ENCODE measurements at places on chromosomes 1 and 21.

DNA sequence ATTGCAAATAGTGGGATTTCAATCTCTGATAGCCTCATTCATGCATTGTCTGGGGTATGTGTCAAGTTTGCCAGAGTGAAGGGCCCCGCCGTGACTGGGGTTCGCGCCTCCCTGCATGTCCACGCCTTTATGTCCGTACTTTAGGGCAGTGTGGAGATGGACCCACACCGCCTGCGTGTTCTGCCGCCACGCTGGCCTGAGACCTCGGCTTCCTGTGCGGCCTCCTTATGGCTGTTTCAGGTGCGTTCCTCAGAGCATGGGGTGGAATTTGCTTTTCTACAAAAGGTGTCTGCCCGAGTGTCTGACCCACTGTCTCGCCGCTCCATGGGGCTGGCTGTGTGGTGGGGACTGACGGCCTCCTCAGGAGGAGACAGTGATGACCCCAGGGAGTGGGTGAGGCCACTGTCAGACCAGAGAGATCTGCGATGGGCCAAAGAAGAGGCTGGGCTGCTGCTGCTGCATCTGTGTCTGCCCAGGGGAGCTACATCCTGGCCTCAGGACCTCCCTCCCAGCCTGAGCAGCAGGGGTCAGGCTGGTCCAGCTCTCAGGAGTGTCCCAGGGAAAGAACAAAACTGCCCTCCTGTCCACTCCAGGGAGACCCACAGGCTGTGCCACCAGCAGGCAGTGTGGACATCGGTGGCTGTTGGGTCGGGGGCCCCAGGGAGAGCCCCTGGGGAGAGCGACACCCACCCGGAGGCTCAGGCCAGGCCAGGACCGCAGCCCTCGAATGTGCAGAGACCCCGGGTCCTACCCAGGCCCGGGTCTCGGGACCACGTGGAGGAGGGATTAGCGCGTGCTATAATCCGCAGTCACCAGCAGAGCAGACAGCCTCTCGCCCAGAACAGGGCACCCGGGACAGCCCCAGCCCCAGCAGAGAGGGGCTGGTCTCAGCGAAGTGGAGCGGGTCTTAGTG, 9.8 kb upstream of the SLC19A1 start:
- no peak for DNase-seq

GRCh38 chr1:208420696-208421095, 176.5 kb upstream of the PLXNA2 start:
- no peak for DNase-seq

DNA sequence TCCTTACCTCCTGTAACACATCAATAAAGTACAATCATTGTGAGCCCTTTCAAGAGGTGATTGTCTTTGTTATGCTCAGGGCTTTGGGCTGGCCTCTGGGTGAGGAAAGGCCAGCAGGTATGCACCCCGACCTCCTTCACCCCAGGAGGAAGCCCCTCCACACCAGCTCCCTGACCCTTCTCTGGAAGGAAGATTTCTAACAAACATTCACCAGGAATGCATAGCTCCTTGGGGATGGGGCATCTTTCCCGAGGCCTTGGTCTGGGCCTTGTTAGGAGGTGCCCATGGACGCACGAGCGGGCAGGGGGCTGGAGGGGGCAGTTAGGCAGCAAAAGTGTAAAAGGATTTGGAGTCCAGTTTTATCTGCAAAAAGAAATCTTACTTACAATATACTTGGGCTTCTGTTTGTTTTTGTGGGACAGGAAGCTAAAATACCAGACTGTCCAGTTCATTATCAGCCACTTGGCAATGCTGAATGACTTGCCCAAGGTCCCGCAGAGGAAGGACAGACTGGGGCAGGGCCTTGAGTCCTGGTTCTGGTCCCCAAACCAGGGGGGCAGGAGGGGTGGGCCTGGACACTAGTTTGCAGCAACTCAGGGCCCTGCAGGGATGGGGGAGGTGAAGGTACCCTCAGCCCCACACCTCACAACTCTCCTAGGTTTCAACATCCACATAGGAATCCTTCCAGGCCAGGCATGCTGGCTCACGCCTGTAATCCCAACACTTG, 10.1 kb downstream of the ZC3H12A start:
- DNase-seq = no peak

- no peak for DNase-seq
Observed at GRCh38 chr1:40350391-40350790, 23.1 kb upstream of the SMAP2 start.

GRCh38 chr1:204072931-204073836, at the start of gene SOX13:
Gene SOX13 (plus strand): TSS chr1:204073115. CDS start chr1:204112916, 39,801 bp downstream.
- no peak for DNase-seq
